Activated naive CD8-positive, alpha-beta T cell treated with anti-CD3 and anti-CD28 coated beads for 36 hours (primary cell): ENCODE measurements at places on chromosomes 12 and 14. TPM values are rescaled to one million over a fixed set of nuclear protein-coding genes. Genes with fewer than 3 reads are reported as not detected.

MYF5 gene
- total RNA-seq, result not detected

ARF3 gene
- total RNA-seq, result 81.8 TPM

STXBP6 gene
- not detected for total RNA-seq

GRCh38 chr12:96720363-96720705 is 186.7 kb upstream of the NEDD1 start:
- peak; percentile 16 for DNase-seq

DNA sequence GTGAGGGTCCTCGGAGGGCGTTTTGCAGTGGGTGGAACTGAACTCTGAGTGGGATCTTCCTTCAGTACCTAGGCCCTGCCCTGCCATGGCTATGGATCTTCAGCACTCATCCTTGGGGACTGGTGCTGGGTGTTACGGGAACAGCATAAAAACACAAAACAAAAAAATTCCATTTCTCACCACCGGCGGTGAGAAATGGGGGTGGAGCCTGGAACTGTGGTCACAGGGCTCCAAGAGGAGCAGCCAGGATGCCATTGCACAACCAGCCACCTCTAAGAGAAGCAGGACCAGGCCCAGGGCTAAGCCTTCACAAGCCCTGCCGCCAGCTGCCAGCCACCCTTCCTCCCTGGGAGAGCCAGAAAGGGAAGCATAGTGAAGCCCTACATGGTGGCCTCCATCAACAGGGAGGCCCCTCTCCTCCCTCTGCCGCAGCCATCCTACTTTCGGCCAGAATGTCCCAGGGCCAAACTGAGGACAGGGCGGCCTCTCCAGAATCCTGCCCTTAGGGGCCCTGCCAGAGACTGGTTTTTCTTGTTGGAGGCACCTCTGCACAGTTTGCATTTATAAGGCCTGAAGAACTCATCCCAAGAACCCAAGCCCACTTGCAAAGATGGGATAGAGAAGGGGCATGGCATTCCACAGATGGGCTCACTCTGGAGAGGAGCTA is 76.5 kb downstream of the VCPKMT start:
- DNase-seq, result no peak

- DNase-seq, result no peak
Measured at GRCh38 chr14:49512147-49512551, 74.0 kb downstream of the RPS29 start.

DNA sequence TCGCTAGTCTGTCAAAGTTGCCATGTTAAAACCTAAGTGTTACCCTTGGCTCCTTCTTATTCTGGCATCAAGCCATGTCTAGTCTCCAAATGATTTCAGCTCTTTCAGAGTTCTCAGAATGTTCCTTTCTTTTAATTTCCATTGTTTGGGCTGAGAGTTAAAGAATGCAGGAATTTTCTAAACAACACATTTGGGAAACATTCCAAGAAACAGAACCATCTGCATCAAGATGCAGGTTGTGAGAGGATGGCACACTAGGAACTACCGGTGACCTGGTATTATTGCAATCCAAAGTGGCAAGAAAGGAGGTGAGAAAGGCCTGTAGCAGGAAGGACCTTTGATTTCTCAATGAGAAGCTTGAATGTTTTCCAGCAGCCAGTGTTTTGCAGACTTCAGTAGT is 30.1 kb downstream of the SLC35F4 start:
- DNase-seq, result no peak
